ENCODE measurements at places on chromosomes 1 and 21.

- H3K27ac ChIP-seq, result no peak overlapping the region
- peak; percentile 60 for DNase-seq
- H3K4me1 ChIP-seq, result peaks cover 33% of the 10 kb centered on the region
- peak overlapping the region; percentile 27 for H3K4me3 ChIP-seq
Measured at GRCh38 chr1:156860113-156860627, 495 bp upstream of the NTRK1 start.

DNA sequence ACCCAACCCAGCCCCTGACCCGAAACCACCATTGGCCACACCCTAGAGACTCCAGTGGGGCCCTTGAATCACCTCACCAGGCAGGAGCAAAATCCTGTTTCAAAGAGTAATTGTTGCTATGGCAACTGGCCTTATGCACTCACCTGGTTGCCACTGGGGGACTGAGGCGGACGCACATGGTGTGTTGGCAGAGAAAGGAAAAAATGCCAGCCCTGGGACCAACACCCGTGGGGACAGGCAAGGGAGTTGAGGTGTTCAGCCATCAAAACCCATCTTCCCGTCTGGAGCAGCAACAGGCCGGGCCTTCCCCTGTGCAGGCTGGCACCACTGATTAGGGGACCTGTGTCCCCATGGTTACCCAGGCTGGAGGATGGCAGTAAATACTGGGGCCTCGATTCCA is 395.8 kb upstream of the VAMP3 start:
- H3K4me3 ChIP-seq, result no peak overlapping the region
- no peaks in the 10 kb centered on the region for H3K36me3 ChIP-seq
- no peak overlapping the region for H3K27ac ChIP-seq

GRCh38 chr1:179080866-179081686 is 794 bp upstream of the TOR3A start:
- H3K27me3 ChIP-seq, result no peaks in the 10 kb centered on the region
- no peak for DNase-seq
- H3K4me1 ChIP-seq, result peaks cover 5% of the 10 kb centered on the region

DNA sequence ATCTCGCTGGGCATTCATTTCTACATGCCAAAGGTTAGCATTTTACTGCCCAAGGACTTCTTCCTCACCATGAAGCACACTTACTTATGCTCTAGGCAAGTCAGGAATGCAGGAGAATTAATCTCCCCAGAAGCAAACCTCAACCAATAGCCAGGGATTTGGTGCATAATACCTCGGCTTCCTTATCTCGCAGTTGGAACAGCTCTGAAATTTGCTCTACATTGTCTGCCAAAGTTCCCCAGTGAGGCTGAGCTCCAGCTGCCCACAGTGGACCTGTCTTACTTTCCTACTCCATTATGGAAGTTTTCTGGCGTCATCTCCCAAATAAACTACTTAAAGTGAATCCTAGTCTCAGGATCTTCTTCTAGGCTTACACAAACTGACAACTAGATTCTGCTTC is 57.6 kb upstream of the PPM1J start:
- no peak overlapping the region for H3K4me3 ChIP-seq
- no peaks in the 10 kb centered on the region for H3K4me1 ChIP-seq
- no peaks in the 10 kb centered on the region for H3K36me3 ChIP-seq
